Fibroblast of skin of scalp (primary cell): ENCODE measurements at places on chromosomes 3 and 15.

GRCh38 chr3:52088445-52089367 is 32.3 kb upstream of the DUSP7 start:
- peak; percentile 20 for DNase-seq

DNA sequence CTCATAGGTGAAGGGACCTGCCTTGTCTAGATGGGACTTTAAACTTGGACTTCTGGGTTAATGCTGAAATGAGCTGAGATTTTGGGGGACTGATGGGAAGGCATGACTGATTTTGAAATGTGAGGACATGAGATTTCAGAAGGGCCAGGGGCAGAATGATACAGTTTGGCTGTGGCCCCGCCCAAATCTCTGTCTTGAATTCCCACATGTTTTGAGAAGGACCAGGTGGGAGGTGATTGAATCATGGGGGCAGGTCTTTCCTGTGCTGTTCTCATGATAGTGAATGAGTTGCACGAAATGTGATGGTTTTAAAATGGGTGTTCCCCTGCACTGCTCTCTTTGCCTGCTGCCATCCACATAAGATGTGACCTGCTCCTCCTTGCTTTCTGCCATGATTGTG is 42.8 kb downstream of the ILDR1 start:
- no peak for DNase-seq

- peak; percentile 37 for DNase-seq
Measured at GRCh38 chr3:22231061-22231460, 480.1 kb upstream of the ZNF385D start.

GRCh38 chr3:61578667-61579367 is 17.4 kb downstream of the PTPRG start:
- no peak for DNase-seq

- DNase-seq, result no peak
Measured at GRCh38 chr3:177609613-177610012, 412.3 kb upstream of the TBL1XR1 start.

DNA sequence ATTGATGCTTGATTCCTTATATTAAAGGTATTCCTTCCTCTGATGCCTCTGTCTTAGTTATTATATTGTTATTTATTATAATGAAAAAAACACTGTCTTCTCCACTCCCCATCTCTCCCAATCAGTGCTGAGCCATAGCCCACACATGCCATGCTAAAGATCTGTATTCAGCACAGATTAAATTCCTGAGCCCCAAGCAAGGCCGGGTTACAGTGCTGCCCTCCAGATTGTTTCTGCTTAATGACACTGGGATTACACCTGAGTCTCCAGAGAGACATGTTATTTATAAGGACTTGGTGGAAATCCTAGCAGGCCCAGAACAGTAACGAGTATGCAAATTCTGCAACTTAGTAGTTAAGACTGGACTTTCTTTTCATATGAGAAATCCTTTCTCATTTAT is 305.9 kb upstream of the UMPS start:
- DNase-seq, result no peak

DNA sequence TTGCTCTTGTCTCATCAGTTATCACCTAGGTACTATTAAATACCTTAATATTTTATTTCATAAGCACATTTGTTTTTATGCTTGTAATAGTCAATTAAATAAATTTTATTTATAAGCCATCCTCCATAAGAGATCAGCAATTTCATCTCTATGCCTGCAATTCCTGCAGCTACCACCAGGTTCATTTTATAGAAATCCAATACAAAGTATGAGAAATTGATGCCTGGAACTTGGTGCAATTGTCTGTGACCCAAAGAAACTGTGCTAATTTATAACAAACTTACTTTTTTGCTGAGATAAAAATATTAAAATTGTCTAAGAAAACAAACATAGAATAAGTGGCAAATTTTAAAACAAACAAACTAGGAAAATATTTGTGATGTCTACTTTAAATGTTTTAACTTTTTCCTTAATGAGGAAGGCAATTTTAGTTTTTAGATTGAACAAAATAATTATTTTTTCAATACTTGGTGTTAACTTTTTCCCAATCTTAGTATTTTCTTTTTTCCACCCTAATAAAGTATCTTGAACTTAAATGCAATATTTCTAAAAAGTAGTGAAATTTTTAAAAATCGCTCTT is 1026.6 kb downstream of the ROBO1 start:
- DNase-seq, result no peak

GRCh38 chr15:29554531-29554930 is 267.7 kb downstream of the TJP1 start:
- DNase-seq, result peak; percentile 32

GRCh38 chr15:40891810-40892446 is 2.3 kb upstream of the VPS18 start:
- peak; percentile 48 for DNase-seq

GRCh38 chr3:149091983-149092382 is 5.7 kb upstream of the HLTF start:
- no peak for DNase-seq

GRCh38 chr3:71464613-71465012 is 118.9 kb downstream of the FOXP1 start:
- no peak for DNase-seq

DNA sequence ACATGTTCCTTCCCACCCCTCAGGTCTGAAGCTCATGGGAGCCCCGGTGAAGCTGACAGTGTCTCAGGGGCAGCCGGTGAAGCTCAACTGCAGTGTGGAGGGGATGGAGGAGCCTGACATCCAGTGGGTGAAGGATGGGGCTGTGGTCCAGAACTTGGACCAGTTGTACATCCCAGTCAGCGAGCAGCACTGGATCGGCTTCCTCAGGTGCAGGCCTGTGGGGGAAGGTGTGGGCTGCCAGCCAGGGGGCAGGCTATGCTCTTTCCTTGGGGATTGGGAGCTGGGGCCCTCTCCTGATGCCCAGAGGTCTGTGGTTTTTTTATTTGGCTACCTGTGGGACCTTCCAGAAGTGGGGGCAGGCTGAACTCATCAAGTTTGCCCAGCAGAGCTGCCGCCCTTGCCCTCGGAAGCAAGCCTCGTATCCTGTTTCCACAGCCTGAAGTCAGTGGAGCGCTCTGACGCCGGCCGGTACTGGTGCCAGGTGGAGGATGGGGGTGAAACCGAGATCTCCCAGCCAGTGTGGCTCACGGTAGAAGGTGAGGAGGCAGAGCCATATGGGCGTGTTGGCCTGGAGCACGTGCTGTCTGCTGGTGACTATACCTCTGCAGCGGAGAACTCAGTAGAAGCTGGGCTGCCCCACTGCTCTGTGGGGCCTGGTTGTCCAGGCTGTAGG is 2.2 kb downstream of the TYRO3 start:
- no peak for DNase-seq

DNA sequence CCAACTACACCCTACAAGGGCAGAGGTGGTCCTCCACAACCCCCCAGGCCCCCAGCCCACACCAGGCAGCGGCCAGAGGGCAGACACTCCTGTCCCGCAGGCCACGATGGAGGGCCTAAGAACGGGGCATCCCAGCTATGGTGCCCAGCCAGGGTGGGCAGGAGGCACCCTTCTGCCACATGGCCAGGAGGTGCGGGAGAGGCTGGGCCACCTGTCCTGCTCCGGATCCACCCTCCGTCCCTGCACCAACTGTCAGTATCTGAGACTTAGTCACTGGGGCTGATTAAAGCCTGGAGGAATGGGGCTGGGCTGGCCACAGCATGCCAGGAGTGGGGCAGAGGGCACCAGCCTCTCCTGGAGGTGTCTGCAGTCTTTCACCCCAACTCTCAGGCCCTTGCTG is 37.9 kb downstream of the TNK2 start:
- DNase-seq, result no peak

DNA sequence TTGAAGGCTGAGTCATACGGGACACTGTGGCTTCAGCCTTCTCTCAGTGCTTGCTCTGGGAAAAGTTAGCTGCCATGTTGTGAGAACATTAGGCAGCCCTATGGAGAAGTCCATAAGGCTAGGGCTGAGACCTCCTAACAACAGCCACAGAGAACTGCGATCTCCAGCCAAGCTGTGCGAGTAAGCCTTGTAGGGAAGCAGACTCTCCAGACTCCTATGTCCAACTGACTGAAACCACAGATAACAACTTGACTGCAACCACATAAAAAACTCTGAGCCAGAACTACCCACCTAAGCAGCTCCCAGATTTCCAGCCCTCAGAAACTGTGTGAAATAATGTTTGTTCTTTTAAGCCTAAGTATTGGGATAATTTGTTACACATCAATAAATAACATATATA is 40.7 kb downstream of the DENND6A start:
- DNase-seq, result no peak
